ENCODE measurements at places on chromosomes 2 and 18.
A peak's percentile ranks its signal among the peaks of the same experiment; 100 is the strongest.

GRCh38 chr2:241984658-241985057 is 115.1 kb downstream of the RTP5 start:
- no peak for DNase-seq

DNA sequence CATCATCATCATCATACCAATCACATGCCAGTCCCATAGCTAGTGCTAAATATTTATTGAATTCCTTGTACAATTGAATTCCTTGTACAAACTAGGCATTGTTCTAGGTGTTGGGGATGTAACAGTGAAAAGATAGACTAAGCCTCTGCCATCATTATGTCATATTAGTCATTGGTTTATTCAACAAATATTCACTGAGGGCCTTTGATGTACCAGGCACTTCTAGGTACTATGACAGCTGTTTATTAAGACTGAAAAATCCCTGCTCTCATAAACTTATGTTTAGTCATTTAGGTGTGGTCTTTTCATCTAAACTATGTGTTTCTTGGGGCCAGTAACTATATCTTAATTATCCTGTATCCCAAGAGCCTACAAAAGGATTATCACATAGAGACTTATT is 412.3 kb upstream of the ETAA1 start:
- no peak for DNase-seq

- no peak for DNase-seq
Observed at GRCh38 chr18:63619661-63620060, 24.4 kb downstream of the SERPINB4 start.

DNA sequence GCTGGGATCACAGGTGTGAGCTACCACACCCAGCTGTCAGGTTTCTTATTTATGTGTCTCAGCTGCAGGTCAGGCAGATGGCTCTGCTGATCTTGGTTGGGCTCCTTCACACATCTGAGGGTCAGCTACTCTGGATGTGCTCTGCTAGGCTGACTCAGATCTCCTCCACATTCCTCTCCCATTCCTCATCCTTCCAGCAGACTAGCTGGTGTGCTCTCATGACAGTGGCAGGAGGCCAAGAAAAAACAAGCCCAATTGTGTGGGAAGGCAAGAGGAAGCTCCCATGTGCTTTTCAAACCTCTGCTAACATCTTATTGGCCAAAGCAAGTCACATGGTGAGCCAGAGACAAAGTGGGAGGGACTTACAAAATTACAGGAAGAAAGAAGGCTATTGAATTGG is 11.7 kb upstream of the MSH6 start:
- no peak for DNase-seq

DNA sequence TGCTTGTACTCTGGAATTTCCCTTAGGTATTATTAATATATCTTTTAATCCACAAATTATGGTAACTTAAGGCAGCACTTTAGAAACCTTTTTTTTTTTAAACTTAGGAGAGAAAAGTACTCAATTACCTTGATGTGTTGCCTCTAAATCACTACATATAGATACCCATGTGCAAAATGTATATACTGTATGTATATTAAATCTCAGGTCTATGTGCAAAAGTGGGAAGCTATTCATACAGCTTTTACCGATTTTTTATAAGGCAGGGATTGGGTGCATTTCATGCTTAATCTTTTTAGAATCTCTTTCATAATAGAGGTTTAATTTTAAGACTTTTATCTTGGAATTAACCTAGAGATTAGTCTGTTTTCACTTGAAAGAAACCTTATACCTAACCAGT is 3.4 kb downstream of the EML4 start:
- no peak for DNase-seq

- DNase-seq, result no peak
Observed at GRCh38 chr2:6011921-6012320, 319.7 kb downstream of the SOX11 start.

DNA sequence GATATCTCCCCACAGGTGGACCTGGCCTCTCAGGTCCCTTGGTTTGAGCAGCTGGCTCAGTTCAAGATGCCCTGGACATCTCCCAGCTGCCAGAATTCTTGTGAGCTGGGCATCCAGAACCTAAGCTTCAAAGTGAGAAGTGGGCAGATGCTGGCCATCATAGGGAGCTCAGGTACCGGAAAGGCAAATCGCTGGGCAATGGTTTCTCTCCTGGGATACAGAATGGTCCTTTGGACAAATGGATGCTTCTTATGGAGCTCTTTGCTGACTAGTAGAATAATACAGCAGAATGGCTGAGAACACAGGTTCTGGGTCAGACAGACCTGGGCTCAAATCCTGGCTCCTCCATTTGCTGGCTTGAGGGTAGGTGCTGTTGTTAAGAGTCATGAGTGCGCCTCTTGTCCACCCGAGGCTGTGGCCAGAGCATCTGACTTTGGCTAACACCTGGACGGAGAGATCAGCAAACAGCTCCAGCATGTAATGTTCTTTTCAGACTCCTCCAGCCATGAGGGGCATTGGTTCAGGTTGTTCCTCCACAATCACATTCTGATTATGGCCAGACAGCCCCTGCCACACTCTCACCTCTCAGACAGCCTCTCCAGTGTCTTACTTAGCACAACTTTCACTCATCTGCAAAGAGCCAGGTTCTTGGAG is 7.5 kb downstream of the ABCG8 start:
- no peak for DNase-seq

GRCh38 chr2:196459539-196459938 is 180.0 kb upstream of the CCDC150 start:
- no peak for DNase-seq

- DNase-seq, result no peak
Observed at GRCh38 chr18:11784674-11785304, 66.4 kb upstream of the CHMP1B start.

DNA sequence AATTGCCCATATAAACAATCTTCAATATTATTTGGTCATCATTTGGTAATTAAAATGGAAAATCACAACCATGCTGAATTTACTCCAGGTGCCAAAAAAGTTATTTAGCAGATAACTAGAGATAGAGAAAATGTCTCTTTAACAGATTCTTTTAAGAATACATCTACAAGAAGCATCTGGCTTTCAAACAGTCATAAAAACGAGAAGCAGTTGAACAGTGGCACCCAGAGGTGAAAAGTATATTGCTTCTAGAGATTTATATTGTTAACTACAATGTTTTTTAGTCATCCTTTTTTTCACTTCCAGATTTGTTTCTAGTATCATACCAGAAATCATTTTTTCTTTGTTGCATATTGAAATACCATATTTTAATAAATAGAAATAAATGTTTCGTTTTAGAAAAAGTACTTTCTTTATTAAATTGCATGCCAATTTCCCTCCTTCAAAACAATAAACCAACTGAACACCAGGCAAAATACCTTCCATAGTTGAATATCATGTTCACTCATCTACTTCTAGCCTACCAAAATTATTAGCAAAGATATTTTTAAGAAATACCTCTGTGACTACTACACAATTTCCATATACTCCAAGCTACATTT is 65.4 kb upstream of the HNRNPA3 start:
- DNase-seq, result no peak

GRCh38 chr18:72160510-72161445 is 383.4 kb downstream of the CBLN2 start:
- no peak for DNase-seq

DNA sequence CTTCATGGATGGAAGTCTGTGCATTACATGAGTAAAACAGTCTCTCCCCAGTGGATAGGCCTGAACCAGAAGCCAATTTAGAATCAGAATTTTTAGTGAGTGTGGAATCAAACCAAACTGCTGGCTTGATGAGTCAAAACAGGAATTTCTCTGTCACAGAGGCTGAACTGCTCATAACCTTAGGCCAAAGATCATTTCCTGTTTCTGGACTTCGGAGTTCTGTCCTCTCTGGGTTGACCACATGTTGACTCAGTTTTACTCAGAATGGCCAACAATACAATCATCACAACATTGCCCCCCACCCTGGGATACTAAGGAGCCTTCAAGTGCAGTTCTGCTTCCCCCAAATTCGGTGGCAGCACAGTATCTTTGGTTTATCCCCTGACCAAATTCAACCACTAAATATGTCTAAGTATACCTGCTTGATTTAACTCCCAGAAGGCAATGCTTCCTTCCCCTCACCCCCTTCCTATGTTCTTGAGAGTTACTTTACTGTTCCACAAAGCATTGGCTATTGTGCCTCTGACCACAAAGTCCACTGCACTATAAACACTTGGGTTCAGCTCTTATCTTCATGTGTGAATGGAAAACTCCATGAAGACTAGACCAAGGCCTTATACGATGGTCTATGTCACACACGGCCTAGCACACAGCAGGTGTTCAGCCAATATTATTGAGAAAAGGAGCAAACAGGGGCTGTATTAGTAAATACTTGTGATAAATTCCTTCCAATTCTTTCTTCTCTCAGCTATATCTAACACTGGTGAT is 67.8 kb downstream of the NXPH2 start:
- no peak for DNase-seq

- no peak for DNase-seq
Observed at GRCh38 chr2:207071820-207072219, 93.9 kb downstream of the KLF7 start.

DNA sequence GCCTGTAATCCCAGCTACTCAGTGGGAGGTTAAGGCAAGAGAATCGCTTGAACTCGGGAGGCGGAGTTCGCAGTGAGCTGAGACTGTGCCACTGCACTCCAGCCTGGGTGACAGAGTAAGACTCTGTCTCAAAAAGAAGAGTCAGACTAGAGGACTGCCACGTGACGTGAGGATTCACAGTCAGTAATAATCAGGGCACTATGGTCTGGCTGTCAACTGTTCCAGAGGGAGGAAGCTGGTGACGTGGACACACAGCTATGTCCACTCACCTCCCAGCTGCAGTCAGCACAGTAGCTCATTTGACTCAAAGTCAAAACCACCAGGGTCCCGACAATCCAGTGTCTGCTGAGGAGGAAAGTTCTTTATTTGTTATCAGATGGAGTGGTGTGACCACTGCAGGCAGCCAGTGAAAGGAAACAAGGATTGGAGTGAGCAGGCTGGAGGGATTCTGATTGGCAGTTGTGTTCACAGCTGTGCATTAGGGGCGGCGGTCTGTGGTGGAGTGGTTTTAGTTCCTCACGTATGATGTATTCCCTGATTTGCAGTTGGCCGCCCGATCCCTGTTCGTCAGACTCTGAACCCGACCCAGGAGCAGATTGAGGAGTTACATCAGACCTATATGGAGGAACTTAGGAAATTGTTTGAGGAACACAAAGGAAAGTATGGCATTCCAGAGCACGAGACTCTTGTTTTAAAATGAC is 37.9 kb downstream of the MOGAT1 start:
- DNase-seq, result no peak

- DNase-seq, result no peak
Observed at GRCh38 chr2:233121856-233122255, 61.7 kb downstream of the INPP5D start.

DNA sequence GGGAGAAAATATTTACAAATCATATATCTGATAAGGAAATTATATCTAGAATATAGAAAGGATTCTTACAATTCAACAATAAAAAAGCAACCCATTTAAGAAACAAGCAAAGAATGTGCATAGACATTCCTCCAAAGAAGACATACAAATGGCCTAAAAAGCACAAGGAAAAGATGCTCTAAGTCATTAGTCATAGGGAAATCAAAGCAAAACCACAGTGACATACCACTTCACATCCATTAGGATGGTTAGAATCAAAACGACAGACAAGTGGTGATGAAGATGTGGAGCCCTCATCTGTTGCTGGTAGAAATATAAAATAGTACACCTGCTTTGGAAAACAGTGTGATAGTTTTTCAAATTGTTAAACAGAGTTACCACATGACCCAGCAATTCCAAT is 48.2 kb downstream of the MAPRE2 start:
- DNase-seq, result no peak

DNA sequence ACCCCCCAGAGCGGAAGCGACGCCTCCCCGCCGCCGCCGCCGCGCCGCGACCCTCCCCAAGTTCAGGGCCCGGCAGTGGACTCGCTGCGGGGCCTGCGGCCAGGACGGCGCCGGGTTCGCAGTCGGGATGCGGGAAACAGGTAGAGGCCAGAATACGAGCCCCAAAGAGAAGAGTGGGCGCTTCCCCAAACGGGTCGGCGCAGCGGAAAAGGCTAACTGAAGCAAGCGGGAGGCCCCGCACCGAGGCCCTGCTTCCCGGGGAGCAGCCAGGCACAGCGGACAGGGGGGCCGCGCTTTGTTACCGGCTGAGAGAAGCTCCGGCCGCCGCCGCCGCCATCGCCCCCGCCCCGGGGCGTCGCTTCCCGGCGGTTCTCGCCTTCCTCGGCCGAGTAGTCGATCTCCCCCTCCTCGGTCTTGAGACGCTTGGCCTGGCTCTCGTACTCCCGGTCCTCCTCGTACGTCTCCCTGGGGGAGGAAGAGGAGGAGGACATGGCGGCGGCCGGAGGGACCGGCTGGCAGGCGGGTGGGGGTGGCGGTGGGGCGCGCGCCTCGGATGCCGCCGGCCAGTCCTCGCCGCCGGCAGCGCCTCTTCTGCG is 494 bp downstream of the HNRNPLL start:
- DNase-seq, result peak; percentile 18

DNA sequence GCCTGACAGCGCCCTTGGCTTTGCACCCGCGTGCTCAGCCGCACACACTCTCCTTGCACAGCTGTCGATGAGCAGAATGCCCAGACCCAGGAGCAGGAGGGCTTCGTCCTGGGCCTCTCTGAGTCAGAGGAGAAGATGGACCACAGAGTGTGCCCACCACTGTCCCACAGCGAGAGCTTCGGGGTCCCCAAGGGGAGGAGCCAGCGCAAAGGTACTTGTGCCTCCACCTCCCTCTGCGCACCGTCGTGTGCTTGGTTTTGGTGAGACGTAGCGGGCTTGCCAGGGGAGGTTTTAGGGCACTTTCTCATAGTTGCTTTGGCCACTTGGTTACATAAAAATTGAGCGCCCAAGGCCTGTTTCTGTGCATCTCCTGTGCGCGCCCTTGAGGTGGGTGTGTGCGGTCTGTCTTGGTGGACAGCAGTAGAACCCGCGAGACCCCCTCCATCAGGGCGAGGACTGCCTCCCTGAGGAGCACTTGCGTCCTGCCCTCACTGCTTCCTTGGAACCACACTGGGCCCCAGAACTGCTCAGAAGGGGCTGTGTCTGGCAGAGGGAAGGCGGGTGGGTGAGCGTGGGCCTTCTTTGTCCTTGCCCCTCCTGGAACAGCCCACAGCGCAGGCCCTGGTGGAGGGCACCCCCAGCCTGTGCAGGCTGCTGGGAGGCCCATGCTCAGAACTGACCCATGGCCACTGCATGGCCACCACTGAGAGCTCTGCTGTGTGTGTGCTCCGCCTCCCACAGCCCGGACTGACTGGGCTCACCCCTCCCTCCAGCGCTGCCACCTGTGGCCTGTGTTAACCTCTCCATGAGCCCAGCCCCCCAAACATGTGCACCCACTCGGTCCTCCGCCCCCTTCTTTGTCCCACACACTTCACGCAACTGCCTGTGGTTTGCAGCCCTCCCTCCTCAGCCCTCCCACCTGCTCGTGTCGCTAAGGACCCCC is 95.9 kb downstream of the DGKD start:
- DNase-seq, result no peak

DNA sequence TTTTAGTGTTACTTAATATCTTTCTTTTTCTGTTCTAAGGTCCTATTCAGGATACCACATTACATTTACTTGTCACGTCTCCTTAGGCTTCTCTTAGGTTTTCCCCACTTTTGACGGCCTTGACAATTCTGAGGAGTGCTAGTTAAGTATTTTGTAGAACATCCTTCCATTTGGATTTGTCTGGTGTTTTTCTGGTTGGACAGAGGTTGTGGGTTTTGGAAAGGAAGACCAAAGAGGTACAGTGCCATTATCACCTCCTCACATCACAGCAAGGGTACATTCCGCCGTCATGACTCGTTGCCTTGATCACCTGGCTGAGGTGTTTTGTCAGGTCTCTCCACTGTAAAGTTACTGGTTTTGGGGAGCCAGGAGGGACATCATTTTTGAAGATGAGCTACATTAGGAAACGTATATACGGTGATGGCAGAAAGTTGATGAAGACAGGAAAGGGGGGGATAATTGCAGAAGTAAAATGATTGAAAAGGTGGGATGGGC is 88.4 kb upstream of the TMEM247 start:
- no peak for DNase-seq

- no peak for DNase-seq
Observed at GRCh38 chr2:20181761-20182160, 43.2 kb downstream of the SDC1 start.

Data from stimulated activated CD4-positive, alpha-beta T cell treated with anti-CD3 and anti-CD28 coated beads, Interleukin-12 subunit alpha, Interleukin-12 subunit beta, amount 100 ng/mL, for 24 hours (primary cell).